ENCODE measurements at places on chromosomes 13 and 19.

- H3K4me3 ChIP-seq, result no peak overlapping the region
- H3K27me3 ChIP-seq, result no peaks in the 10 kb centered on the region
- peaks cover under 1% of the 10 kb centered on the region for H3K36me3 ChIP-seq
- no peak overlapping the region for H3K27ac ChIP-seq
- peaks cover 16% of the 10 kb centered on the region for H3K4me1 ChIP-seq
- DNase-seq, result no peak
Observed at GRCh38 chr13:49998714-49999624, 2.1 kb downstream of the TRIM13 start.

DNA sequence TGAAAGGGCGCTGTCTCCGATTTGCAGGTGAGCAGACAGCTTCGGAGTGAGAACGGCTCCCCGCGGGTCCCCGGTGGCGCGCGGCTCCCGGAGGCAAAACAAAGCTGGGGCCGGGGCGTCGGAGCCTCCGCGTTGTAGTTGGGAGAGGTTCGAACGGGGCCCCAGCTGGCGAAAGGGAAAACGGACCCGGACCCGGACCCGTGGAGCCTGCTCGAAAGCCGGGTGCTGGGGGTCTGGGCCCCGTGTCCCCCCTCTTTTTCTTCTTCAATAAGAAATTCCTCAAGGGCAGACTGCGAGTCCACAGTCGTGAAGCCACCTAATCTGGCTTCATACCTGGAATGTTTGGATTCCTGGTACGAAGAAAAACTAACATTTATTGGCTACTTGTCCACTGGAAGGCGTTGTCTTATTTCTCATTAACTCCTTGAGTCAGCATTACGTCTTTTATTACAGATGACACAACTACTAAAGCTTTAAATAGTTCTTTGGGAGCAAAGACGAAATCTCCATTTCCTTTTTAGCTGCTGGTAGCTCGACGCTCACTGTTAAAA is 632 bp upstream of the MTIF3 start:
- H3K27ac ChIP-seq, result peak overlapping the region; percentile 96
- H3K36me3 ChIP-seq, result no peaks in the 10 kb centered on the region
- H3K4me3 ChIP-seq, result peak overlapping the region; percentile 79
- DNase-seq, result peak; percentile 70
- no peaks in the 10 kb centered on the region for H3K27me3 ChIP-seq

GRCh38 chr13:112879283-112879833 is 89.7 kb upstream of the MCF2L start:
- no peaks in the 10 kb centered on the region for H3K4me1 ChIP-seq
- DNase-seq, result no peak
- H3K27me3 ChIP-seq, result no peaks in the 10 kb centered on the region
- H3K27ac ChIP-seq, result no peak overlapping the region
- H3K4me3 ChIP-seq, result no peak overlapping the region
- peaks cover 40% of the 10 kb centered on the region for H3K36me3 ChIP-seq

DNA sequence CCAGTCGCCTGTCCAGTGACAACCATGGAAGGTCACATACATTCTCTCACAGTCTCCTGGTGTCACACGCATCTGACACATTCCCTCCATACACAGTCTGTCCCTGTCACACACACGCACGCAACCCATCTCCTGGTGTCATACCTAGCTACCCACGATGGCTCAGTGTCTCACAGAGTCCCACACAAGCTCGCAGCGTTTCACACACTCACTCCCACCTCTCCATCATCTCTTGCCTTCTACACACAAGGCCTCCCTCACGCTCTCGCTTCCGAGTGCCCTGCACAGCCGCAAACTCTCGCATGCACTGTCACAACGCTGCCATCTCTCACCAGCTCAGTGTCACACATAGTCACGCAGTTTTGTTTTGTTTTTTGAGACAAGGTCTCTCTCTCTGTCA is 1.2 kb upstream of the GNG8 start:
- no peak overlapping the region for H3K4me3 ChIP-seq
- no peak overlapping the region for H3K27ac ChIP-seq
- peaks cover 4% of the 10 kb centered on the region for H3K4me1 ChIP-seq
- H3K27me3 ChIP-seq, result no peaks in the 10 kb centered on the region
- DNase-seq, result no peak

DNA sequence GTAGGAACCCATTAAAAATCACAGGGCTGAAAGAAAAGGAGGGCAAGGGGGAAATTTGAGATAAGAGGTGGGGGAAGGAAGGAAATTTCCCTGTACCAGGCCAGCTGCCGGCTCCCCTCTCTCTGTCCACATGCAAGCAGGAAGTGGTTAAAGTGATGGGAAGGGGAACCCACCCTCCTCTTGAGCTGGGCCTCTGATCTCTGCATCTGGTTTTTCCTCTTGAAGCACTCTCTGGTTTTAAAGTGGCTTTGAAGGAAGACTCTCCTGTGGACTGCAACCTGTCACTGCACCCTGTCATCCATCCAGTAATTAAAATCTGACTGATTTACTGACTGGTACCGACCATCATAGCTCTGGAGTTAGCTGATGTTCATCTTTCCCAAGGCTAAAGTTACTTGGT is 239.6 kb downstream of the TSHZ3 start:
- DNase-seq, result no peak
- no peak overlapping the region for H3K27ac ChIP-seq
- H3K4me3 ChIP-seq, result no peak overlapping the region
- H3K27me3 ChIP-seq, result no peaks in the 10 kb centered on the region

DNA sequence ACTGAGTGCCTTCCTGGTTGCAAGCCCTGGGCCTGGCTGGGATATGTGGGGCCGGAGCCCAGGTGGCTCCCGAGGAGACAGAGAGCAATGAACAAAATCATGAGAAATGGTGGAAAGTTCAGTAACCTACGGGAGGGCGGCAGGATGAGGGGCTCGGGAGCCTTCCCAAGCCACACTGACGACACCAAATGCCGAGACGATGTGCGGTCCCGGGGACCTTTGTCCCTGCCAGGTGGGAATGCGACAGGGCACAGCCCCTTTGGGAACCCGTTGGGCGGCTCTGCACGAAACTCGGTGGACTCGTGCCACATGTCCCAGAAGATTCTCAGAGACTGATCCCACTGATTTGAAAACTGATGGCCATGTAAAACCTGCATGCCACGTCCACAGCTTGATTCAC is 11.7 kb upstream of the ZNF14 start:
- no peak overlapping the region for H3K27ac ChIP-seq
- H3K4me3 ChIP-seq, result no peak overlapping the region
- no peaks in the 10 kb centered on the region for H3K36me3 ChIP-seq
- DNase-seq, result no peak
- H3K4me1 ChIP-seq, result no peaks in the 10 kb centered on the region

DNA sequence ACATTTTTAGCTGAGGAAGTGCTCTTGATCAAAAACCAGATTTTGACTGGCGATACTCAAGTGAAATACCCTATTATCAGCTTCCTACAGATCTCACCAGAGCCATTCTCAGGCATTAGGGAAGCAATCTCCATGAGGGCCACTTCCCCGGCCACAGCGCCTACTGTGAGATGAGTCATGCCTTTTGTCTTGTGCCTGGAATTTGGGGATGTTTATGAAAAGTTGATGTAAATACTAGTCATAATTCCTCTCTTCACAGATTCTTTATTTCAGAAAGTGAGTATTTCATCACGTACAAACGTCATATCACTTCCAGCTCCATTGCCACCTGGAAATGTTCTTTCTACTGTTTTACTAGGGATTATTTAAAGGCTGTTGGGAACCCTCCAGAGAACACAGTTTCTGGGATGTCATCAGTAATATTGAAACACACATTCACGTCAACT is 25.3 kb upstream of the SLC46A3 start:
- no peaks in the 10 kb centered on the region for H3K36me3 ChIP-seq
- no peaks in the 10 kb centered on the region for H3K27me3 ChIP-seq
- no peaks in the 10 kb centered on the region for H3K4me1 ChIP-seq
- no peak for DNase-seq
- H3K27ac ChIP-seq, result no peak overlapping the region
- no peak overlapping the region for H3K4me3 ChIP-seq

DNA sequence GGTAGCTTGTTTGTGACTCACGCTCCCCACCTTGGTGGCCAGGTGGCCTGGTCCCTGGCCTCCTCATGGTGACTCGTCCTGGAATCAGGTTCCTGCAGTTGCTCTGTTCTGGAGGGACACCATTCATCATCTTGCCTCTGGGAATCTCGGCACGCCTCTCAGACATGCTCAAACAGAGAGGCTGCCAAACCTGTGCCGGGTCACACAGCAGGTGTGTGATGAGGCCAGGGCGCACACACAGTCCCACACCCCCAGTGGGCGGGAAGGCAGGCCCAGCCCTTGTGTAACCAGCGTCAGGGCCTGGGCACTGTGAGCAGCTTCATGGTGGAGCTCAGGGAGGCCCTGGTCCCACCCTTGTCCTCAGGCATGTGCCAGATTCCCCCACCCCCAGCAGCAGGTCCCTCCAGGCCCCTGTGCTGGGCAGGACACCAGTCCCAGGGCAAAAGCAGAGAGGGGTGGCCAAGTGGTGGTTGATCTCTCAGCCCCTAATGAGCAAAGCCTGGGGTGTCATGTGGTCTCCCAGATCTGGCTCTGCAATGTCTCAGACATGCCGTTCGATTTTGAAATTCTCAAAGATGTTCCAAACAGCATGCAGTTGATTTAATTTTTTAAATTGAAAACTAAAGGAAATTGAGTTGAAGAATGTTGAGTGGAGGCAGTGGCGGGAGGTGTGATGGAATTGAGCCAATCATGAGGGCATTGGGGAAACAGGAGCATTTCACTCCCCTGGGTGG is 12.1 kb downstream of the CEBPA start:
- no peaks in the 10 kb centered on the region for H3K36me3 ChIP-seq
- H3K4me3 ChIP-seq, result no peak overlapping the region
- peaks cover 51% of the 10 kb centered on the region for H3K4me1 ChIP-seq
- no peak for DNase-seq
- H3K27me3 ChIP-seq, result no peaks in the 10 kb centered on the region

GRCh38 chr13:111115061-111115964 is at the start of gene ARHGEF7:
ARHGEF7 (plus strand) TSS chr13:111115310; CDS start chr13:111115527, 217 bp downstream.
- H3K27ac ChIP-seq, result peak within 1 kb of the TSS; percentile 25
- no peaks in the 10 kb centered on the region for H3K4me1 ChIP-seq
- DNase-seq, result no peak
- peak within 1 kb of the TSS; percentile 58 for H3K4me3 ChIP-seq
- H3K27me3 ChIP-seq, result peaks cover 26% of the 10 kb centered on the region
- no peaks in the 10 kb centered on the region for H3K36me3 ChIP-seq

GRCh38 chr13:33640832-33641231 is 177.1 kb upstream of the RFC3 start:
- no peak overlapping the region for H3K4me3 ChIP-seq
- no peaks in the 10 kb centered on the region for H3K4me1 ChIP-seq
- DNase-seq, result no peak
- H3K27me3 ChIP-seq, result no peaks in the 10 kb centered on the region
- H3K36me3 ChIP-seq, result no peaks in the 10 kb centered on the region

DNA sequence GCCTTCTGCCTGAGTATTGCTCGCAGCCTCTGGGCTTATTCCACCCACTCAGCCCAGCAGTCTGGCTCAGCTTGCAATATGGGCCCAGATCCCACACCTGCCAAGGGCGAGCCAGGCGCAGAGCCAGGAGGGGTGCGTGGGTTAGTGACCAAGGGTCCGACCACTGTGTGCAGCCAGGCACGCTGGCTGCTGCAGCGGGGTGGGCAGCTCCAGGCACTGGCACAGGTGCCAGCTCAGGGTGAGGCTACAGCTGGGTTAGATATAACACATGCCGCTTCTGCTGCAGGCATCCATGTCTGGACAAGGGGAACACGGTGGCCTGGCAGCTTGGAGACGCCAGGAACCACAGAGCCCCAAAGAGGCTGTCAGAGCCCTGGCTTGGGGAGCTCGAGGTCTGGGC is 12.6 kb upstream of the URAD start:
- no peaks in the 10 kb centered on the region for H3K27me3 ChIP-seq
- no peaks in the 10 kb centered on the region for H3K36me3 ChIP-seq
- H3K4me1 ChIP-seq, result no peaks in the 10 kb centered on the region

DNA sequence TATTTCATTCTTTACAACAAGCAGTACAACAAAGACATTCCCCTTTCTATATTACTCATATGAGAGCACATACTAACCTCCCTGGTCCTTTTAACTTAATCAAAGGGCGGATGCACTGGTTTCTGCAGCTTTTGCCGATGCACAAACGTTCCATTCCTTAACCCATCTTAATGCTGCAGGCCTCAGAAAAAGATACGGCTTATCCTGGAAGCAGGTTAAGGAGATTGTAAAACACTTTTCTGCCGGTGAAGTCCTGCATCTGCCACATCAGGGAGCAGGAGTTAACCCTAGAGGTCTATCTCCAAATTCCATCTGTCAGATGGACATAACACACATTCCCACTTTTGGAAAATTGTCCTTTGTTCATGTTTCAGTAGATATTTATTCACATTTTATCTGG is 11.5 kb upstream of the ZNF814 start:
- no peak for DNase-seq
- H3K27ac ChIP-seq, result no peak overlapping the region
- H3K4me1 ChIP-seq, result no peaks in the 10 kb centered on the region
- H3K36me3 ChIP-seq, result no peaks in the 10 kb centered on the region

- no peaks in the 10 kb centered on the region for H3K4me1 ChIP-seq
- H3K27ac ChIP-seq, result peak overlapping the region; percentile 72
- no peaks in the 10 kb centered on the region for H3K27me3 ChIP-seq
Observed at GRCh38 chr19:33055718-33056117, 9.0 kb downstream of the RHPN2 start.

GRCh38 chr19:41249707-41250423 is 14.3 kb upstream of the HNRNPUL1 start:
- H3K36me3 ChIP-seq, result peaks cover 51% of the 10 kb centered on the region
- H3K4me1 ChIP-seq, result no peaks in the 10 kb centered on the region
- DNase-seq, result no peak

DNA sequence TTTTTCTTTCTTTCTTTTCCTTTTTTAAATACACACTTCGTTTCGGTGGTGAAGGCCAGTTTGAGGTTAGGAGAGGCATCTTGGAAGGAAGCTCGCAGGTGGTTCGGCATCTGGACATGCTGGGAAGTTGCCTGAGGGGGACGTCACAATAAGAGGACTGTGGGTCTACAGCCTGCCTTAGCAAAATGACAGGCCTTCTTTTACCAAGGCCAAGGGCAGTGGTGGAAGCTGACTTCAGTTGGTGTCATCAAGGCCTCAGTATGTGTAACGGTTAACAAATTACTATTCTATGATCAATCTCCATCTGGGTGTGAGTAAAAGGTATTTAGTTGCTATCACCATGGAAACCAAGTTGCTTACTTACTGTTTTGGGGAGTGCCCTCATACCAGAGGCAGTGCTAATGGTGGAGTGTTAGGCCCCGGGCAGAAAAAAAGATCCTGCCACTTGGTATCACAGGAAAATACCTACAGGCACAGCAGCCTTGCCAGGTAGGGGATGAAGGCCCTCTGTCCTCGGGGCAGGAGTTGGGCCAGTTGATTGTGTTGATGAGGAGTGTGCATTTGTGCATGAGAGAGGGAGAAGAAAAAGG is 10.3 kb downstream of the ACTN4 start:
- peaks cover 10% of the 10 kb centered on the region for H3K4me1 ChIP-seq
- H3K4me3 ChIP-seq, result no peak overlapping the region
- DNase-seq, result no peak
- H3K27me3 ChIP-seq, result no peaks in the 10 kb centered on the region
- H3K27ac ChIP-seq, result peak overlapping the region; percentile 44

GRCh38 chr13:99575376-99576120 is 74.3 kb downstream of the TM9SF2 start:
- H3K27me3 ChIP-seq, result no peaks in the 10 kb centered on the region
- H3K36me3 ChIP-seq, result no peaks in the 10 kb centered on the region
- no peaks in the 10 kb centered on the region for H3K4me1 ChIP-seq
